ENCODE measurements at places on chromosomes 1 and 21. TPM values are rescaled to one million over a fixed set of nuclear protein-coding genes. Genes with fewer than 3 reads are reported as not detected.

The TEDDM1 gene
- not detected for total RNA-seq

The SELENBP1 gene
- 321 TPM for total RNA-seq

GRCh38 chr1:41878495-41878894, 40.2 kb downstream of the HIVEP3 start:
- no peak overlapping the region for H3K27ac ChIP-seq

DNA sequence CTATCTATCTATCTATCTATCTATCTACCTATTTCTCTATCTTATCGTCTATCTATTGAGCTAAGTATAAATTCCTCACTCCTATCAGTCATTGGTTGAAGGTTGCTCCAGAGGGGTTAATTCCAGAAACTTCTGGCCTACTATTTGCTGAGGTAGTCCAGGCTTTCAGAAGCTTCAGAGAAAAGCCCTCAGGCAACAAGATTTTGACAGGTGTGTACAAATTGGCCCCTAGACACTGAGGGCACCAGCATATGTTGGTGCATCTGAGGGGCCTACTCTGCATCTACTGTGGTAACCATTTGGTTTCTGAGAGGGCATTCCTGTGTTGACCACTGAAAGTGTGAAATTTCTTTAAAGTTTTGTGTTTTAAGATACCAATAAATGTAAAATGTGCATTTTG, 265.2 kb upstream of the B3GALT2 start:
- no peak overlapping the region for H3K27ac ChIP-seq
- no peaks in the 10 kb centered on the region for H3K27me3 ChIP-seq
- DNase-seq = no peak
- no peaks in the 10 kb centered on the region for H3K36me3 ChIP-seq
- H3K4me1 ChIP-seq = no peaks in the 10 kb centered on the region

GRCh38 chr1:107874221-107874620, 90.8 kb downstream of the VAV3 start:
- no peak overlapping the region for H3K4me3 ChIP-seq
- H3K27me3 ChIP-seq = no peaks in the 10 kb centered on the region
- no peak overlapping the region for H3K27ac ChIP-seq
- peaks cover 15% of the 10 kb centered on the region for H3K4me1 ChIP-seq
- H3K36me3 ChIP-seq = no peaks in the 10 kb centered on the region

GRCh38 chr21:23522751-23523150, 2084.5 kb downstream of the MRPL39 start:
- H3K27me3 ChIP-seq = no peaks in the 10 kb centered on the region
- no peak overlapping the region for H3K27ac ChIP-seq
- H3K36me3 ChIP-seq = no peaks in the 10 kb centered on the region
- no peak for DNase-seq
- no peak overlapping the region for H3K4me3 ChIP-seq

DNA sequence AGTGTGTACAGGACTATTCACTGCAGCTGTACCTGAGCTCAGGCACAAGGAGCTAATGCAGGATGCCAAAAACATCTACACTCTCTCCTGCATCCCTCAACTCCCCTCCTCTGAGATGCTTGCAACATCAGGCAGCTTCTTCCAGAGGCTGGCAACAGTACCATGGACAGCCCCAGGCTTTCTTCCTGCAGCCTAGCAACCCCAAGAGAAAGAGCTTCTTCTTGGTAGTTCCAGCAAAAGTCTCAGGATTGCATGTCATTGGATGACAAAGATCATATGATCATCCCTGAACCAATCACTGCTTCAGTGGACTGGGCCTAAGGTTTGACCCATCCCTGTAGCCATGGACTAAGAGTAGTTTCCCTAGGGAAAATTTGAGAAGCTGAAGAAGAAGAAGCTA, 46.7 kb downstream of the CAMK2N1 start:
- H3K4me1 ChIP-seq = no peaks in the 10 kb centered on the region
- H3K4me3 ChIP-seq = no peak overlapping the region
- no peaks in the 10 kb centered on the region for H3K36me3 ChIP-seq
- H3K27me3 ChIP-seq = peaks cover 9% of the 10 kb centered on the region
- H3K27ac ChIP-seq = no peak overlapping the region

- no peak overlapping the region for H3K27ac ChIP-seq
- H3K4me3 ChIP-seq = no peak overlapping the region
- H3K36me3 ChIP-seq = peaks cover 34% of the 10 kb centered on the region
- no peak for DNase-seq
Measured at GRCh38 chr21:34514576-34515115, 2.6 kb upstream of the KCNE1 start.

- H3K36me3 ChIP-seq = no peaks in the 10 kb centered on the region
- no peak for DNase-seq
- H3K27ac ChIP-seq = no peak overlapping the region
Measured at GRCh38 chr1:160713161-160713560, 1.5 kb upstream of the CD48 start.
